Caudate nucleus (tissue), 63 donors: ENCODE measurements at places on chromosomes 13 and 19.

DNA sequence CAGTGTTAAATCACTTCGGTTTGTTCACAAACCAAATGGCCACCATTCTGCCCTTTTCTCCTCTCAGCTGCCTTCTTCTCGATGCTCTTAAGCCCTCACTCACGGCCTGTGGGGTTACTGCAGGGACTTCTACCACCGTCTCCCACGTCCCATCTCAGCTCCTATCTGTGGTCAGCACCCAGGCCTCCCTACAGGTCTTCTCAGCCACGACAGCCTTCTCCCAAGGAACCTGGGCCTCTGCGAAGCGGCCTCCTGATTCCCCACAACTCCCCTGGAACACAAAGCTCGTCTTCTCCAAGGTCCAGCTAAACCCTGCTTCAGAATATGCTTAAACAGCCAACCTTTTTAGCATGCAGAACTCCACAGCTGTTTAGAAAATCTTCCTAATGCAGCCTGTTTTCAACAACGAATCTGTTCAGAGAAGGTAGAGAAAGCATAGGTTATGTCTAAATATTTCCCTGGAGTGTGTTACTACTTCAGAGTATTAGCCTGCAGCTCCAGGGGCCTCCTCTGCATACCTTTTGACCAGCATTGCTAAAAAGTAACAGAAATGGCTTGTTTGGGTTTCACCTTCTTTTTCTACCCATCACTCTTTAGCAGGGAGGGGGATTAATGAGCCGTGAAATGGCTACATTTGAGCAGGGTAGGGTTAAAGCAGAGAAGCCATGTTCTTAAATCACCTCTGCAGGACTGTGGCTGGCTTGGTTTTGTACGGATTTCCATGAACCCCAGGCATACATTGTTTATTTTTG, 104.0 kb downstream of the COL4A2 start:
- no peak for DNase-seq

- DNase-seq: no peak
These were observed 40.8 kb downstream of the ZSWIM4 start for GRCh38 chr19:13835791-13836723.

DNA sequence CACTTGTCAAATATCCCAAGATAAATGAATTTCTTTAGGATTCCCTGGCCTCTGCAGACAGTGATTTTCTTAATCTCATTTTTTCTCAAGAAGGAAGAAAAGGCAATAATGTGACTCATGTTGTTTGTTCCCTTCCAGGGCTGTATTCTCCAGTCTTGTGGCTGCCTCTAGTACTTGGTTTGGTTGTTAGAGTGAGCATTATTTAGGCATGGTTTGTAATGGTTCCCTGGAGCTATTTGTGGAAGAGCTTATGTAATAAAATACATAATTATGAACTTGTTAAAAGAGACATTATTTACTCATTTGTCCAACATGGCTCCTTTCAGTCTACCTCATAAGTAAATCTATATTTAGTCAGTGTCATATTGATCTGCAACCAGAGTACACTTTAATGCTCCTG, 270.4 kb downstream of the DCT start:
- DNase-seq: no peak

GRCh38 chr19:310141-310651, 19.0 kb upstream of the PLPP2 start:
- no peak for DNase-seq

DNA sequence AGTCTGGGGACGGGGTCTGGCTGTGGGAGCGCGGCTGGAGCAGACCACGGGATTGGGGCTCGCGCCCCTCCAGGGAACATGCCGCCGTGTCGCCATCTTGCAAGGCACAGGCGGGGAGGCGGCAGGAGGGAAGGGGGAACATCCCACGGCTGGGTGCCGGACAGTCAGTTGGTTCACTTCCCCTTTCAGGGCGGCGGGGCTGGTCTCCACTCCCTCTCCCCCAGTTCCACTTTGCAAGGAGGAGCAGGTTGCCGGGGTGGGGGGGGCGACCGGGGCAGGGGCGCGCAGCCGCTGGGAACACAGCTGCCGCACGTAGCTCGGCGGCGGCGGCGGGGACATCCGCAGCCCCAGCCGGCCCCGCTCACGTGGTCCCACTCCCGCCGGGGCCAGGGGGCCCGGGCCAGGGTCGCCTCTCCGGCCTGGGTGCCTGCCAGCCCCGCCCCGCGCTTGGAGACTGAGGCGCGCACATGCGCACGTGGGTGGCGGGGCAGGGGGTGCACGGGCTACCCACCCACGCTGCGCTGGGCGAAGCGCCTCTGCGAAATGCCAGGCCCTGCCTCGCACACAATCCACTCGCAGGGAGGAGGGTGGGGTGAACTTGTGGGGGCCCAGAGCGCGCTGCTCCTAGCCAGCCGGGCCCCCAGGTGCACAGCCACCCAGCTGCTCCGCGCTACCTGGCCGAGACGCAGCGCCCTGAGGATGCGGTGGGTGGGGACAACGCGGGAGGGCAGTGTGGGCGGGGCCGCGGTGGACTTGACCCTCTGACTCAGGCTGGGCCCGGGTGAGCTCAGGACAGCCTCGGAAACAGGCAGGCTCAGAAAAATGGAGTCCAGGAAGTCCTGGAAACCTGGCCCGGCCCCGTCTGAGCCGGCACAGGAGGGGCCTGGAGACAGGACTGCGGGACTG, 6.4 kb downstream of the KLF16 start:
- DNase-seq: peak; percentile 54
